Activated CD4-positive, alpha-beta T cell treated with anti-CD3 and anti-CD28 coated beads for 4 hours (primary cell): ENCODE measurements at places on chromosomes 12 and 14.

- no peak for DNase-seq
Measured at GRCh38 chr14:63918411-63918810, 65.6 kb downstream of the SYNE2 start.

- no peak for DNase-seq
Measured at GRCh38 chr12:26868447-26869103, 35.6 kb upstream of the ITPR2 start.

DNA sequence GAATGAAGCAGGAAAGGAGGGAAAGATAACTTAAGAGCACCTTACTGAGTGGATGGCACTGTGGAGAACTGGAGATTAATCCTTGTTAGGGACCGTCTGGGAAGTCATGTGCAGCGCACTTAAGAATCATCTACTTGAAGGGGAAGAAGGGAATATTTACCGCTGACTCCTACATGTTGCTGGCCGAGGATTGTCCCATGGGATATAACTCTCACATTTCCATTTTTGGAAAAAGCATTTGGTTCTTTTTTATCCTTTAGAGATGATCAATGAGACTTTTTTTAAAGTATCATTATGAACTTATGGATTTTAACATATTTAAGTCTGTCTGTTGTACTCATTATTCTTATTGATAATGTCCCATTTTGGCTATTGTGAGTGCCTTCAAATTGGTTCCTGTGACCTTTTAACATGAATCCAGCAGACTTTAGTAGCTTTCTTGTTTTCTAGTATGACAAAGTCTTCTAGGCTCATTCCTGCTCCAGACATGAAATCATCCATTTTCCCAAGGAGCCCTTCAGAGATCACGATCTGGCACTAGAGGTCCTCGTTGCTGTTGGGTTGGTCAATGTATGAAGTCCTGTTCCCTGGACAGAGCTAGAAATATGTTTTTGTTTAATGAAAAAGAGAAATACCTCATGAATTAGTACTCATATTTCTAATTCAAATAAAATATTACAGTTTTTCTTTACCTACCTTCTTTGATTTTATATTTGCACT is 20.2 kb upstream of the FAM234B start:
- DNase-seq, result no peak

GRCh38 chr12:30795410-30796312 is 40.9 kb upstream of the CAPRIN2 start:
- DNase-seq, result peak; percentile 11

DNA sequence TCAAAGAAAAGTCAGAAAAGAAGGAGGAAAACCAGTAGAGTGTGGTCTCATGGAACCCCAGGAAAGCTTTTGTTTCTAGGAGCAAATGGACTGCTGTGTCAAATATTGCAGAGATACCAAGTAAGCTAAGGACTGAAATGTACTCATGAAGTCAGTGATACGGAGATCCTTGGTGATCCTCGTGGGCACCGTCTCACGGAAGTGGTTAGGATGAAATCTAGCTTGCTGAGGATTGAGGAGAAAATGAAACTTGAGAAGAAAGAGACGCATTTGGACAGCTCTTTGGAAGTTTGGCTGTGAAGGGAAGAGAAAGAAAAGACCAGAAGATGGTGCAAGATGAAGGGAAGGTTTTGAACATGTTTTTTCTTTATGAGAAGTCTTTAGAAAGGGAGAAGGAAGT is 104.0 kb upstream of the CCND2 start:
- DNase-seq, result no peak

- no peak for DNase-seq
Measured at GRCh38 chr14:103732868-103733620, 17.4 kb downstream of the ZFYVE21 start.

- peak; percentile 45 for DNase-seq
Measured at GRCh38 chr12:47397664-47398281, 308.1 kb downstream of the RPAP3 start.

GRCh38 chr12:84950971-84951546 is 38.5 kb upstream of the SLC6A15 start:
- DNase-seq, result no peak

DNA sequence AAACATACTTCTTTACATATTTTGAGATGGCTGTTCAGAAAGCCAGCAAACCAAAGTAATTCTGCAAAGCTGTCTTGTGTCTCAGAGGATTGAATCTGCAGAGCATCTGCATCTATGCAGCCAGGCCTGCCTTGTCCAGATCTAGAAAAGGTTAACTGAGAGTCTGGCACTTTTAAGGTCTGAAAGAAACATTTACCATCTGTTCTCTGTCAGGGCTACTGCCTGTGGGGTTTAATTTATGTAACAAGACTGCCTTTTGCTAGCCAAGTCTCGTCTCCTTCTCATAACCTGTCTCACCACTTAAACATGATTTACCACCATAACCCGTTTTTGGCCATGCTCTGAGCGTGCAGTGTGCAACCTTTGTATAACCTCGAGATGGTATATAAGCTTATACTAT is 194.2 kb downstream of the SYT10 start:
- DNase-seq, result no peak

DNA sequence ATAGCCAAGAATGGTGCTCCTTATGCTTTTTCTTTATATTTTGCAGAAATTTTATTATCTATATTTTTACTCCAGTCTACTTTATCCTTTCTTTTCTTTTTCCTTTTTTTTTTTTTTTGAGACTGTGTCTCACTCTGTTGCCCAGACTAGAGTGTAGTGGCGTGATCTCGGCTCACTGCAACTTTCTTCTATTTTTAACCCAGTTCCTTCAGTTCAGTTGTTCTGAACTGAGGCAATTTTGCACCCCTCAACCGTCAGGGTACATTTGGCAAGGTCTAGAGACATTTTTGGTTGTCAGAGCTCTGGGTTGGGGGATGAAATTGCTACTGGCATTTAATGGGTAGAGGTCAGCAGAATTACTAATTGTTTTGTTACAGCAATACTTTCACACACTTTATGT is 75.7 kb downstream of the DIP2B start:
- no peak for DNase-seq

DNA sequence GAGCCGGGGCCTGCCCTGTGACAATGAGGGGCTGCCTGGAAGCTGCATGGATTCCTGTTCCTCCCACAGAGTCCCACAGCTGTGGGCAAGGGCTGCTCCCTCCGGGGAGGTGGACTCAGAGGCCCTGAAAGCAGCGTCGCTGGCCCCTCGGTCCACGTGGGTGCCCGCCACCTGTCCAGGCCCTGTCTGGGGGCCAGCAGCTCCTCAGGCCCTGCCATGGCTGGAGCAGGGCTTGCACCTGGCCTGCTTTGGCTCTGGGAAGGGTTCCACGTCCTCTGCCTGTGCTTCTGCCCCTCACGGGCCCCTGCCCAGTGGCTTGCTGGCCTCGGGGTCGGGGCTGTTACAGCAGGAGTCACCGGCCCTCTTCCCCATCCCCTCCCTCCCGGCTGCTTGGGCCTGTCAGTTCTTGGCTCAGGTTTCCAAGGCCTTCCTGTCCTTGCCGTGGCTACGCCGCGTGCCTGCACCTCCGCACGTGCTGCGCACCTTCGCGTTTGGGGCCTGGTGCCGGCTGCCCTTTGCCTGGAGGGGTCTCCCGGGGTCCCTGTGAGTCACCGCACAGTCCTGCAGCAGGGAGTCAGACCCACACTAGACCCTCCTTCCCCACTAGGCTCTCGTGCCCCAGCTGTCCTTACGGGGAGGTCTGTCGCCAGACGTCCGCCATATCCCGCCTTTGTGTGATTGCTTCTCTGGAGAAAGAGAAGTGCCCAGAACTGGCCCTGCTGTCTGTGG is 5.8 kb downstream of the FBRSL1 start:
- no peak for DNase-seq

- DNase-seq, result no peak
Measured at GRCh38 chr14:75640876-75641275, 19.8 kb downstream of the ERG28 start.

GRCh38 chr12:53768976-53769375 is 17.2 kb upstream of the CISTR start:
- DNase-seq, result no peak

DNA sequence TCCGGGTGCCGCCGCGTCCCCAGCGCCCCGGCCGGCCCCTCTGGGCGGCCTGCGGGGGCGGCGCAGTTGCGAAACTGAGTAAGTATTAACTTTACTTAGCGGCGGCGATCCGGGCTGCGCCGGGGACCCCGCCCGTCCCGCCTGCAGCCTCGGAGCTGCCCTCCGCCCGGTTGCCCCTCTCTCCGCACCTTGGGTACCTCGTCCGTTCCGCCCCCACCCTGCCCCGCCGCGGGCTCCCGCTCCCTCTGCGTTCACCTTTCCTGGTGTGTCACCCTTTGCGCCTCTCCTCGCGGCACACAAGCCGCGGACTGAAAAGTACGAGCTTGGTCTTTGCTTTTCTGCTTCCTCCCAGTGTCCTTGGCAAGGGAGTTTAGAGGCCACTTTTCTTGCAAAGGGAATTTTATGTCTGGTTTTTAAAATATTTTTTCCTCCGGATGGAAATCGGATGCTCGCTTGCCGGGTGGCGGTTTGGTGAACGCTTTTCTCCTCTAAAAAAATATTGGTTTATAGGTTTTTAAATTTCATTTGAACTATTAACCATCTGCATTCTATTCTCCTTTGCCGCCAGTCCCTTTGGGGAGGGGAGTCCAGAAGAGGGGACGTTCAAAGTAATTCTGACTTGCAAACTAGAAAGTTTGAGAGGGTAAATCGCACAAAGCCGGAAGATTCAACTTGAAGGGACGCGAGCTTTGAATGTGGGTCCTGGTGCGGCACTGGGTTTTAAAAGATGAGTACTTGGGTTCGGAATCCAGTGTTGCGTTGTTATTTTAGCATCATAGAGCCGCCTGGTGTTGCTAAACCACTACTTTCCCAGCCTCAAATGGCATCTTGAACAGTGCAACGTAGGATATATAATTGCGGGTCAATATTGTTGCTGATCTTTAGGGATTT is 834 bp downstream of the RASSF8 start:
- no peak for DNase-seq

GRCh38 chr12:100672075-100672592 is 98.7 kb downstream of the GAS2L3 start:
- no peak for DNase-seq

GRCh38 chr12:56661560-56661959 is 15.8 kb upstream of the ATP5F1B start:
- DNase-seq, result no peak

DNA sequence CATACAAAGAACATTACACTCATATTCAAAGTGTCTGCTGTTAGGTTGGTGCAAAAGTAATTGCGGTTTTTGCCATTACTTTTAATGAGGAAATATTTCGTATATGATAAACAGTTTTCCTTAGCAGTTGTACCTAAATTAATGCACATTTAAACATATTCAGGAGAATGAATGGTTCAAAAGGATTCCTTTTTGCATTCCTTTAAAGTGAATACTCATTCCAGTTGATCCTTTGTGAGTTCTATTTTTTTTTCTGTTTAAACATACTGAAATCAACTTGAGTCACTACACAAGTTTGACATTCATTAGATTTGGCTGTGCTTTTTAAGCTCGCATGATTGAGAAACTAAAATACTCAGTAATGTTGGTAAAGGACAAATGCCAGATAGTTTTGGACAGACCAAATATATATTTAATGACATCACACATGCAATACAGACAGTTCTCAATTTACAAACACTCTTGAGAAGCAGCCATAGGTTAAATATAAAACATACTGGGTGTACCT is 13.8 kb upstream of the SLC38A2 start:
- no peak for DNase-seq

DNA sequence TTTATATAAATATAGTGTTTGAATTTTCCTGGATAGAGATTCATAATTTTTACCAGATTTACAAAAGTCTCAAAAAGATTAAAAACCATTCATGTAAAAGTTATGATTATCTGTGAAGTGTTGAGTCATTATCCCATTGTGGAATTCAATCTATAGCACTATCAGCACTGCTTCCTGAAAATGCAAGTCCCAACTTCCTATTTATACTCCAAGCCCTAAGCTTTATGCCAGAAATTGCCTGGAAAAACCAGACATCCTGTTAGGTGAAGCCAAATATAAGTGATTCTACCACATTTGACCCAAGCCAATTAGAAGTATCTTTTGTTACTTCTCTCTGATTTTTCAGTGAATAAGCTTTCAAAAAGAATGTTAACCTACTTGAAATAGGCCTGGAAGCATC is 129.1 kb downstream of the GPR135 start:
- DNase-seq, result no peak

DNA sequence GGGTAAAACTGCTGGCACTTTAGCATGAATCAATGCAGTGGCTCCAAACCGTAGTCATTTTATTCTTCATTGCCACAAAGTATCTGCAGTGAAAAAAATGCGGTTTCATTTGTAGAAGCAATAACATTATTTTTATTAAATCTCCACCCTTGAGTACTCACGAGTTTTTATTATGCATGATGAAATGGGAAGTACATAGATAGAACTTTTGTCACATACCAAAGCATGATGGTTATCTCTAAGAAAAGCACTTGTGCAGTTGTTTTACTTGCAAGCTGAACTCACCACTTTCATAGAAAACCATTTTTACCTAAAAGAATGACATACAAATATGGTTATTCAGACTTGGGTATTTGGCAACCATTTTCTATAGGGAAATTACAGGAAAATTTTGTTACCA is 90.3 kb downstream of the PELI2 start:
- no peak for DNase-seq

- DNase-seq, result no peak
Measured at GRCh38 chr14:23573384-23574015, 5.1 kb downstream of the JPH4 start.

DNA sequence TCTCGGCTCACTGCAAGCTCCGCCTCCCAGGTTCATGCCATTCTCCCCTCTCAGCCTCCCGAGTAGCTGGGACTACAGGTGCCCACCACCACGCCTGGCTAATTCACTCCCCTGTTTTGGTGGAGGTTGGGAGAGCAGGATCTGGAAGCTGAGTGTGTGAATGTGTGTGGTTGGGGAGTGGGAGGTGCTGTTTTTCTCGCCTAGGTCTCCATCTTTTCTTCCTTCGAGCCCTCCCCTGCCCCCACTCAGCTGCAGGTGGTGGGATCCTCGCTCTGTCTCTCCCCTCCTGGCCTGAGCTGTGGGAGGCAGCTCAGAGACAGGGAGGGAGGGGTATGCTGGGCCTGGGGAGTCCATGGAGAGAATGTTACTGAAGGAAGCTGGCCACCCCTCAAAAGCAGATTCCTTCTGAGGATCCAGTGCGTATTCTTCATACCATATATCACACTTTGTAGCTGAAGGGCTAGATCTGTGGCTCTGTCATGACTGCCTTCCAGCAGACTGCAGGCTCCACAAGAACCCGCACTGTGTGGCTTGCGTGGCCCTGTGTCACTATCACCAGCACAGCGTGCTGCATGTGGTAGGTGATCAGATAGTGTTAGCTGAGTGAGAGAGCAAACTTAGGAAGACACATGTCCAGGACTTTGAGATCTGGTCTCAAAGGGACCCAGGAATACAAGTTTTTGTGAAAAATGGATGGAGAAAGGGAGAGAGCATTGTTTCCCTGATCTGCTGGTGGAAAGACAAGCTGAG is 2.8 kb downstream of the KRT83 start:
- DNase-seq, result no peak

DNA sequence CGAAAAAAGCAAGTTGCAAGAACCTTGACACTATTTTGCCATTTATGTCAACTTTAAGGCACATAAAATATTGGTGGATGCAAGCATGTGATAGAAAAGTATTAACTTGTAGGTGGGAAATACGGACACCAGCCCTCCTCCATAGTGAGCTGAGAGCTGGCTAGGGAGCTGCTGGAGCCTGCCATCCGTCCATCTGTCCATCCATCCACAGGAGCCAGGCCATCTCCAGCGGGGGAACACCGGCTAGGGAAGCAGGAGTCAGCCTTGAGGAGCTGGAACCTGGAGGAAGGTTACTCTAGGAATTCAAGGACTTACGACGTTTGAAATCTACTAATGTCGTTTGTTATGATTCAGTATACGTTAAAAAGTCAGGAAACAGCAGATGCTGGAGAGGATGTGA is 120.7 kb upstream of the C14orf180 start:
- DNase-seq, result no peak
